ENCODE measurements at places on chromosomes 3 and 15. TPM values are rescaled to one million over a fixed set of nuclear protein-coding genes. Genes with fewer than 3 reads are reported as not detected.

The KNL1 gene
- 0.14 TPM for total RNA-seq

The TGM5 gene
- total RNA-seq, result not detected

The SPTSSB gene
- total RNA-seq, result not detected

The ASB14 gene
- total RNA-seq, result not detected

The GATA2 gene
- not detected for total RNA-seq

The UBE3A gene
- total RNA-seq, result 146 TPM

The TRIM42 gene
- not detected for total RNA-seq

The MAGI1 gene
- not detected for total RNA-seq

The DZIP3 gene
- total RNA-seq, result 15.6 TPM

The ATP13A4 gene
- 4.6 TPM for total RNA-seq

The DPH6 gene
- 14.8 TPM for total RNA-seq

The P2RY14 gene
- 0.21 TPM for total RNA-seq

The NR1D2 gene
- 56.7 TPM for total RNA-seq

The GREM1 gene
- total RNA-seq, result not detected

The ACKR2 gene
- total RNA-seq, result 0.85 TPM

The ZPLD1 gene
- total RNA-seq, result not detected

The C3orf62 gene
- 11.6 TPM for total RNA-seq

The ZNF660 gene
- total RNA-seq, result 1.7 TPM

The RHOA gene
- total RNA-seq, result 235 TPM

The TPRG1 gene
- total RNA-seq, result 5.3 TPM

The TIGIT gene
- 5.0 TPM for total RNA-seq

The NR2E3 gene
- total RNA-seq, result not detected

The SLC27A2 gene
- 0.21 TPM for total RNA-seq

The PLS1 gene
- total RNA-seq, result 4.3 TPM

The CNTN3 gene
- not detected for total RNA-seq

The IMPG2 gene
- total RNA-seq, result 0.96 TPM

The NEK11 gene
- total RNA-seq, result 5.2 TPM

The COL7A1 gene
- total RNA-seq, result 1.6 TPM
